HepG2 (cell line): ENCODE measurements at places on chromosomes 5 and 9. TPM values are rescaled to one million over a fixed set of nuclear protein-coding genes. Genes with fewer than 3 reads are reported as not detected.

ADAMTS2 gene
- 0.18 and 0.24 TPM in 2 replicates for total RNA-seq

COQ4 gene
- total RNA-seq = 16.2 and 26.1 TPM in 2 replicates

DMXL1 gene
- 18.6 and 22.9 TPM in 2 replicates for total RNA-seq

C5orf52 gene
- total RNA-seq = not detected in 2 replicates

SLC6A18 gene
- total RNA-seq = not detected in 2 replicates

NOXA1 gene
- total RNA-seq = 0.63 and 1.2 TPM in 2 replicates

PSAT1 gene
- total RNA-seq = 135 and 262 TPM in 2 replicates

CXCL14 gene
- not detected in 2 replicates for total RNA-seq

ZFP2 gene
- 0.13 and 0.27 TPM in 2 replicates for total RNA-seq

NR5A1 gene
- 38.8 and 44.7 TPM in 2 replicates for total RNA-seq

ST8SIA4 gene
- total RNA-seq = not detected in 2 replicates

DNA sequence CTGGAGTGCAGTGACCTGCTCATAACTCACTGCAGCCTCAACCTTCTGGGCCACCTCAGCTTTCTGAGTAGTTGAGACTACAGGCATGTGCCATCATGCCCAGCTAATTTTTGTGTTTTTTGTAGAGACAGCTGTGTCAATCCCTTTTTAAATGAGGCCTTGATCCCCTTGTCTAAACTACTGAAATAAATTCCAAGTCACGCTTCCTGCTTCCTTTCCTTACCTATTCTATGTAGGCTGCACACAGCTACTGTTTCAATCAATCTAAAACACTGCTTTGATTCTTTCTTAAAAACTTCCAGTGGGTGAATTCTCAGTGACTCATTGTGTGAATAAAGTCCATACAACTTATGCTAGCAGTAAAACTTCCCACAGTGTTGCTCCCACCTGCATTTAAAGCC lies 2.9 kb upstream of the C7 start:
- H3K4me3 ChIP-seq = no peak overlapping the region
- H3K36me3 ChIP-seq = no peaks in the 10 kb centered on the region
- peaks cover 61% of the 10 kb centered on the region for H3K4me1 ChIP-seq

DNA sequence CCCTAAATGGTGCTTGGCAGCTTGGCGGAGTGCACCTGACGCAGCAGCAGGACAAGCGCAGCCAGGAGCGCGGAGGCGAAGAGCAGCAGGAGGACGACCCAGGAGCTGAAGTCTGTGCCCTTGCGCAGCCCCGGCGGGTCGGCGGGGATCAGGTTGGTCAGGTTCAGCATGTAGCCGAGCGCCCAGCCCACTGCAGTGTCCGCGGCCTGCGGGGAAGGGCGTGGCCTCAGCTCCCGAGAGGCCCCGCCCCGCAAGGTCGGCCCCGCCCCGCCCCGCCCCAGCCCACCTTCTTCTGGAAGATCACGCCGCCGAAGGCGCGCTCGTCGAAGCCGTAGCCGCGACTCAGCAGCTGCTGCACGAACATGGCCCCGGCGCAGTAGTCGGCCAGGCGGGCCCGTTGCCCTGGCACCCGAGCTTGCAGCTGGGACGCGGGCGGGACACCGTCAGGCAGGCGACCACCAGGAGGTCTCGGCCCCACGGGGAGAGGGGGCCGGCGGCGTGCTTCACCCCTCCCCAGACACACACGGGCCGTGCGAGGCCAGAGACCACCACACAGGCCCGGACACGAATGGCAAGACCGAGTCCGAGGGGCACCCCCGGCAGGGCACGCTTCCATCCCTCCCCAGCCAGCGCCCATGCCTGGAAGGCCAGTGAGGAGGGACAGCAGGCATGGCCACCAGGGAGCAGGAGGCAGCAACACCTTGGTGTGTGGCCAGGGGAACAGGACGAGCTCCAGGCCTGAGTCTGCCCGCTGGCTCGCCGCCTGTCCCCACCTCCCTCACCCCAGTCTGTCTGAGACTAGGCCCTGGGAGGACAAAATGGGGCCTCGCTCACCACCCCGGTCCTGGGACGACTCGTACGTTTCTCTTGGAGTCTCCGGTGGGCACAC lies 2.9 kb upstream of the NPDC1 start:
- no peak overlapping the region for H3K4me3 ChIP-seq
- H3K27ac ChIP-seq = no peak overlapping the region
- peaks cover 34% of the 10 kb centered on the region for H3K4me1 ChIP-seq
- no peaks in the 10 kb centered on the region for H3K36me3 ChIP-seq
- peaks cover 20% of the 10 kb centered on the region; the same call in 2 of the 3 replicates for H3K27me3 ChIP-seq

DNA sequence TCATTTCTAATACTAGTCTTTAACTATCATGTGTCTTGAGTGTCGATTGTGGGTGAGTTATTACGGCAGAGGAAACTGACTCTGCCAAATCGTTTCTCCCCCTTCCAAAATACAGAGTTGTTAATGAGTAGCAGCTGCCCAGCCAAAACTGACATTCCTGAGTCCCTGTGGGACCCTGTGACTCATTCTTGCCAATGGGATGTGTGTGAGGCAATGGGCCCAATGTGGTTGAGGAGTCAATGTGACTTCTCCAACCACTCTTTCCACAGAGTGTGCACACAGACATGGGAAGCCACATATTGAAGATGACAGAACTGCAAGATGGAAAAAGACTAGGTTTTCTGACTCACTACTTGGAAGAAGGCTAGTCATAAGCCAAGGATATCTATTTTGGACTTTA lies 434.7 kb downstream of the DTWD2 start:
- no peak overlapping the region for H3K4me3 ChIP-seq
- H3K4me1 ChIP-seq = no peaks in the 10 kb centered on the region
- no peak overlapping the region for H3K27ac ChIP-seq
- DNase-seq = no peak
- H3K36me3 ChIP-seq = no peaks in the 10 kb centered on the region

- no peaks in the 10 kb centered on the region for H3K36me3 ChIP-seq
- no peak overlapping the region for H3K27ac ChIP-seq
- DNase-seq = no peak
- no peaks in the 10 kb centered on the region for H3K27me3 ChIP-seq
- H3K4me3 ChIP-seq = no peak overlapping the region
Observed at GRCh38 chr5:158642879-158643278, 456.8 kb downstream of the EBF1 start.

- H3K27me3 ChIP-seq = no peaks in the 10 kb centered on the region
- peaks cover 20% of the 10 kb centered on the region for H3K4me1 ChIP-seq
- no peak overlapping the region for H3K4me3 ChIP-seq
- H3K27ac ChIP-seq = no peak overlapping the region
- no peak for DNase-seq
- H3K36me3 ChIP-seq = no peaks in the 10 kb centered on the region
Observed at GRCh38 chr9:109295221-109296130, 25.4 kb downstream of the EPB41L4B start.

GRCh38 chr9:123656565-123656964 lies 273.4 kb downstream of the DENND1A start:
- H3K4me1 ChIP-seq = no peaks in the 10 kb centered on the region
- no peak for DNase-seq
- no peaks in the 10 kb centered on the region for H3K27me3 ChIP-seq
- peaks cover 21% of the 10 kb centered on the region; the same call in 2 of the 3 replicates for H3K36me3 ChIP-seq

GRCh38 chr5:59430066-59430685 lies 463.4 kb downstream of the PDE4D start:
- DNase-seq = no peak
- no peaks in the 10 kb centered on the region for H3K4me1 ChIP-seq
- H3K36me3 ChIP-seq = no peaks in the 10 kb centered on the region
- H3K27me3 ChIP-seq = no peaks in the 10 kb centered on the region
- no peak overlapping the region for H3K4me3 ChIP-seq

- H3K27me3 ChIP-seq = no peaks in the 10 kb centered on the region
- peak; percentile 72 for DNase-seq
- H3K27ac ChIP-seq = peak overlapping the region; percentile 39
- H3K4me3 ChIP-seq = peak overlapping the region; percentile 47
- no peaks in the 10 kb centered on the region for H3K36me3 ChIP-seq
Observed at GRCh38 chr5:143234162-143234842, 169.2 kb downstream of the NR3C1 start.

DNA sequence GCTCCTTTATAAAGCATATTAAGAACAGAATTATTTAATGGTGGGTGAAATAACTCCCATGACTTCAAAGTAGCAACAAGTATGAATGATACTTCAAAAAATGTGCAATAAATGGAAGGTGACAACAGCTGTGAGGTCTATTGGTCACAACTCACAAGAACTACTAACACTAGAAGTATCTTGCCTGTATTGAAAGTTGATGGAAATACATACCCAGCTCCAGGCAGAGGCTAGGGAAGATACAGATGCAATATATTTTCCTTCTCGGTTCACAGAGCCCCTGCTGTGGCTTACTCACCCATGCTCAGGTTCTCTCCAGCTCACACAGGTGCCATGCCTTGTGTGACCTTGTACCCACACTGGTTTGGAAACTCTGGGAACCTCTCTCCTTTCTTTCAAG lies 133.8 kb downstream of the LIFR start:
- H3K36me3 ChIP-seq = no peaks in the 10 kb centered on the region
- no peak for DNase-seq
- no peaks in the 10 kb centered on the region for H3K4me1 ChIP-seq
- no peak overlapping the region for H3K4me3 ChIP-seq

DNA sequence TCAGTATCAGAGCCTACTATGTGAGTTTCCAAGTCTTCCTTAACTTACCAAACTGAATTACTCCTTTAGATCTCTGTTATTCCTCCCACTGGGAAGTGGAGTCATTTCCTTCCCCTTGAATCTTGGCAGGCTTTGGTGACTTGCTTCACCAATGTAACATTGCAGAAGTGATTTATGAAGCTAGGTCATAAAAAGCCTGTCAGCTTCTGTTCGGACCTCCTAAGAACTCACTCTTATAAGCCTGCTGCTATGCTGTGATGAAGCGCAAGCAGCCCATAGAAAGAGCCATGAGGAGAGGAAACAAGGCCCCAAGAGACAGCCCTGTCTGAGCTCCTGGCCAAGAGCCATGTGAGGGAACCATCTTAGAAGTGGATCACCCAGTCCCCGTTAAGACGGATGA lies 14.2 kb upstream of the FOXB2 start:
- H3K4me1 ChIP-seq = no peaks in the 10 kb centered on the region
- no peak overlapping the region for H3K27ac ChIP-seq
- no peaks in the 10 kb centered on the region for H3K27me3 ChIP-seq
- no peak for DNase-seq

DNA sequence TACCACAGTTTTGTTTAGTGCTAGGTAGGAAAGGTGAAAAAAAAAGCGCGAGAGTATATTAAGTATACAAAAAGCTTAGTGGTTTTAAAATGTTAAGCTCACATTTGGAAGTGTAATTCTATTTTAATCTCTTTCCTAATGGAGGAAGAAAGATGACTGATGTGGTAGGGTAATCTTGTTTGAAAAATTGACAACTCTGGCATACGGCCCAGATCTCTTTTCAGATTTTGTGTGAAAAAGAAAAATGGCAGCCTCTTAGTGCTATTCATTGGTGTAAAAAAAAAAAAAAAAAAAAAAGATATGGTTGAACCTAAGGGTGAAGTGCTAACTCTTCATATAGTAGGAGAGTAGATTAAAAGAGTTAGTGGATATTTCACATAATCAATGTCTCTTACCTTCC lies 108.0 kb downstream of the ZSWIM6 start:
- DNase-seq = no peak
- H3K4me3 ChIP-seq = no peak overlapping the region
- no peak overlapping the region for H3K27ac ChIP-seq
- no peaks in the 10 kb centered on the region for H3K36me3 ChIP-seq
- H3K4me1 ChIP-seq = no peaks in the 10 kb centered on the region

GRCh38 chr5:33065131-33065530 lies 354.0 kb downstream of the NPR3 start:
- no peaks in the 10 kb centered on the region for H3K4me1 ChIP-seq
- DNase-seq = no peak

DNA sequence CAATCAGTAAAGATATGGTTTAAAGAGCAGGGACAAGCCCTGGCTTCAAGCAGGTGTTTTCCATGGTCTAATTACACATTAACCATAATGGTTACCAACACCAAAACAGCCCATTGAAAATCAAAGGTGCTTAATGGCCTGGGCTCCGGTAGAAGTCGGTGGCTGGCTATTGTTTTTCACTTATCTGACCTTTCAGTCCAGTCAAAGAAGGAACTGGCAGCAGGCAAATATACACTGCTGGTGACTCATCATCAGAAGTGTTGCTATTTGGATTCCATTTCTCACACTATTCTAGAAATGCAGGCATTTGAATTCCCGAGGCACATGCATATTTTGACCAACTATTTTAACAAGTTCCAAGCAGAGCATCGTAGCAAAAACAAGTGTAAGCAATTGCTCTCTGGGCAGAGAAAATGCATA lies 26.3 kb upstream of the GABRP start:
- H3K4me3 ChIP-seq = no peak overlapping the region
- H3K27me3 ChIP-seq = peaks cover 8% of the 10 kb centered on the region; the same call in 2 of the 3 replicates
- no peaks in the 10 kb centered on the region for H3K36me3 ChIP-seq
- peaks cover 13% of the 10 kb centered on the region for H3K4me1 ChIP-seq
- peak; percentile 21 for DNase-seq

DNA sequence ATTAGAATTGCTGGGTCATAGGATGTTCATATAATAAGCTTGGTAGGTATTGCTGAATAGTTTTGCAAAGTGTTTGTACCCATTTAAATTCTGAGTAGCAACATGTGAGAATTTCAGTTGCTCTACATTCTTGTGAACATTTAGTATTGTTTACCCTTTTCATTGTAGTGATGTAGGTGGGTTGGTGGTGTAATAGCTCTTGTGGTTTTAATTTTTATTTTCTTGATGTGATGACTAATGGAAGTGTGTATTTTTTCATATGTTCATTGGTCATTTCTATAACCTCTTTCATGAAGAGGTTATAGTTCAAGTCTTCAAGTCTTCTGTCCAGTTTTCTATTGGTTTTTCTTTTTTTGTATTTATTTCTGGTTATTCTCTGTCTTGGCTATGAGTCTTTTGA lies 34.4 kb downstream of the RASA1 start:
- H3K36me3 ChIP-seq = peaks cover 17% of the 10 kb centered on the region; the same call in 2 of the 3 replicates
- H3K27me3 ChIP-seq = no peaks in the 10 kb centered on the region
- H3K27ac ChIP-seq = no peak overlapping the region
- H3K4me1 ChIP-seq = peaks cover 11% of the 10 kb centered on the region

DNA sequence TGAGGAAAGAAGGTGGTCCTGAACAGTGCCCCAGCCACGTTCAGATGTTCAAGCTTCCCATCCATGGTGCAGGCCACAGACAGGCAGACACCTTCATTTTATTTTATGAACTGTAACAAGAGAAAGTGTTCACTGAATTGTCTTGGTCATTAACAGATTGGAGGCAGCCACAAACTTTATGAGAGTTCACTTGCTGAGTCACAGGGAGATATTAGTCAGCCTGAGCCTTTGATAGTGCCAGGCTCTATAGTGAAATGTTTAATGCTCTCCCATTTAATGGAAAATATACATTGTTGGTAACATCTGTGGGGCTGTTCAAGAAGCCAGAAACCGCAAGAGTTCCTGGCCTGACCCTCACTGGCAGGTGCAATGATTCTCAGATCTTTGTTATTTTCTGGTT lies 237.0 kb downstream of the TENT4A start:
- H3K4me1 ChIP-seq = no peaks in the 10 kb centered on the region
- DNase-seq = no peak
- H3K27ac ChIP-seq = no peak overlapping the region
- H3K4me3 ChIP-seq = no peak overlapping the region

GRCh38 chr5:73418244-73418691 lies 30.3 kb downstream of the FOXD1 start:
- no peaks in the 10 kb centered on the region for H3K36me3 ChIP-seq
- H3K4me3 ChIP-seq = no peak overlapping the region
- no peaks in the 10 kb centered on the region for H3K4me1 ChIP-seq
- no peak overlapping the region for H3K27ac ChIP-seq
- DNase-seq = no peak
